ENCODE measurements at places on chromosomes 12 and 14. TPM values are rescaled to one million over a fixed set of nuclear protein-coding genes. Genes with fewer than 3 reads are reported as not detected.
A peak's percentile ranks its signal among the peaks of the same experiment; 100 is the strongest.

The RNASE2 gene
- not detected for total RNA-seq

The LHX5 gene
- total RNA-seq, result 0.50 TPM

GRCh38 chr14:84028080-84028604 is 1501.8 kb upstream of the FLRT2 start:
- no peak for DNase-seq

DNA sequence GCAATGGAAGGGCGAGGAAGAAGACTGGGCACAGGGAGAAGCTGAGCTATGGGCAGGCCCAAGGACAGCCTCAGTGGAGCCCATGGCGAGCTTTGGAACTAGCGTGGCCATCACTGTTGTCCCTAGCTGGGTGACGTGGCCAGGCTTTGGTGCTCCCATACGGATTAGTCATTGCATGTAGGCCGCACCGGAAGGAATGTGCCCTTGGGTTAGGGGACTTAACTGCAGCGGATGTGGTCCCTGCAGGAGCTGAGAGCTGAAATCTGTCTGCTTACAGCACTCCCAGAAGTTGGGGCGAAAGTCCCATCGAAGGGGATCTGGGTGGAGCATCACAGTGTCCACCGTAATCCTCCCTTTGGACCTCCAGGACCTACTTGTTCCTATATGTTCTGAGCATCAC is 133.7 kb downstream of the PAPOLA start:
- no peak for DNase-seq

GRCh38 chr14:105879867-105880561 is 353.6 kb downstream of the TMEM121 start:
- no peak for DNase-seq

The BORCS5 gene
- total RNA-seq, result 12.7 TPM

GRCh38 chr14:95489214-95490137 is 27.0 kb downstream of the SYNE3 start:
- no peak for DNase-seq

- no peak for DNase-seq
Measured at GRCh38 chr14:41743140-41743539, 136.5 kb downstream of the LRFN5 start.

DNA sequence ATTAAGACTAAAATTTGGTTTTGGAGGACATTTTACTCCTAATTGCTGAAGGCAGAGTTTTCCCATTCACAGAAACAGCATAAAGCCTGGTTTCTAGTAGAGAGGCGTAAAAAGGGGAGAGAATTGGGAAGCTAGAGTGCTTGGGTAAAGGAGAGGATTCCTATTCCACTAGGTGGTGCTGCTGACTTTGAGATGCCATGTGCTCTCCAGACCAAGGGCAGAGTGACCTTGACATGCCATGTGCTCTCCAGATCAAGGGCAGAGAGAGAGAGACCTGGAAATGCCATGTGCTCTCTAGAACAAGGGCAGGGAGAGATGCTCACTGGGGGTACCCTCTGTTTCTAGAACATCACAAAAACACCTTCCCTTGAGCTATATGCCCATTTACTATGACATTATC is 176.2 kb upstream of the PDZRN4 start:
- no peak for DNase-seq

The FAM90A1 gene
- 0.63 TPM for total RNA-seq

- no peak for DNase-seq
Measured at GRCh38 chr12:129294868-129295267, 441.6 kb downstream of the GLT1D1 start.

DNA sequence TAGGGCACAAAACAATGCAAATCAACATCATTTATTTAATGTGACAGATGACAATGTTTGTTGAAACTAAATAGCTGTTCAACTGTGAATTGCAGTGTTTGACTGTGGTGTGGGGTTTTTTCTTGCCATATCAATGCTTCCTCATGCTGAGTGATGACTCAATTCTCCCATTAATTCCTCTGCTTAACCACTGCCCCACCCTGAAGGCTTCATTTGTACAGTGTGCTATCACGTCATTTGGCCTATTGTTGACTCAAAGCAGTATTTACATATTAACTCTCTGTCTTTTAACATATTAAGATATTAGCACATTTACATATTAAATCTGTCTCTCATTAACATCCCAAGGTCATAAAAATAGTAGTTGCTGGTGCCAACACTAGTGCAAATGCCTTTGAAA is 164.8 kb upstream of the NRXN3 start:
- peak; percentile 75 for DNase-seq

The MMP17 gene
- 1.7 TPM for total RNA-seq

The GSG1 gene
- total RNA-seq, result not detected

DNA sequence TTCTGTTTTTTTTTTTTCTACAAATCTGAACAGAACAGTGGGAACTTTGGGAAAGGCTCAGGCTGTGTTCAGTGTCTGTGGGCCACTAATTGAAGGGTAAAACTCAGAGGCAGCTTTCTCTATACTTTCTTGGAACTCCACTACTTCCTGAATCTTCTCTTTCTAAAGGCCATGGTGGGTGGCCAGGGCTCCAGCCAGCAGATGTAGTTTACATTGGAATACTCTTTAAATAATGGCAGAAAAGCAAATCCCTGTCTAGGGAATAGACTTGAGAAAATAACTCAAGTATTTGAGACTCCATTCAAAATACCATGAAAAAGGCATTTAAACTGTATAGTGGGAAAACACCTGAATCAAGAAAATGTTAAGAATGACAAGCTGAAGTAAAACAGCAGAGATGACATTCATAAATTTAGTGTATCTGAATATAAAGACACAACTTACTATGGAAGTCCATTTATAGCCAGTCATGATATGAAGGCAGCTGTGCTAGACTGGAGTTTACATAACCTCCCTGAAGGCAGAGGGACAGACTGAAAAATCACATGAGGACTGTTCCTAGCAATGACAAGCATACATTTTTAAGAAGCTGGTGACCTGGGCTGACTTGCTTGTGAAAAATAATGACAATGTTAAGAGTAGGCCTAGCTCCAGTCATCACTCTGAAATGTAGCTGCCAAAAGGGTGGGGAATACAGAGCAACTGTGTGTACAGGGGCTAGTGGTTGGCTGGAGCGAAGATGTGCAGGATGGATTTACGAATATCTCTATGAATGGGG is 168.6 kb downstream of the STXBP6 start:
- DNase-seq, result no peak

GRCh38 chr12:56995201-56995929 is 11.0 kb downstream of the ZBTB39 start:
- no peak for DNase-seq

- DNase-seq, result peak; percentile 72
Measured at GRCh38 chr14:64680013-64680713, 24.1 kb upstream of the PLEKHG3 start.

GRCh38 chr12:98296462-98297079 is 218.8 kb upstream of the TMPO start:
- no peak for DNase-seq

- no peak for DNase-seq
Measured at GRCh38 chr14:90491221-90491885, 94.5 kb downstream of the CALM1 start.

DNA sequence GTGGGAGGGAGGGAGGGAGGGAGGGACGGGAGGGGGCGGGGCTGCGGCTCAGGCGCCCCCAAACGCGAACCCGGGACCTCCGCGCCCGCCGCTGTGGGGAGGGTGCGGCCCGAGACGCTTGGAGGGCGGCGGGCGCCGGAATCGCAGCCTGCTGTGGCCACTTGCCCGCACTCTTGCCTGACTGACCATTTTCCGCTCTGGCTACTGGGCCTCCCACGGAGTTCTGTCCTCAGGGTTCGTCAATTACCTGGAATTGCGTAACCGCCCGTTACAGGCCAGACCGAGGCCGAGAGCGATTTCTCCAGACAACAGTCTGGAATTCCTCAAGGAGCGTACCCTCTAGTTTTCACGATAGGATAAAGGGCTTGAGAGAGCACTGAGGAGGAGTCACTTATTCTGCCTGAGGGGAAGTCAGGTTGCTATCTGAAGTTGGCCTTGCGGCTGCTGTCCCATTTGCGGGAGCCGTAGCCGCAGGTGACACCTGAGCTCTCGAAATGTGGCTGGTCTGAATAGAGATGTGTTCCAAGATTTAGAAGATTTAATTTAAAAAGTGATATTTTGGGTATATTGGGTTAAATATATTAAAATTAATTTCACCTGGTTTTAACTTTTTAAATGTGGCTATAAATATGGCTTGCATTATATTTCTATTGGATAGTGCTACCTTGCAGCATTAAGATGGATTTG is 446 bp upstream of the ZNF641 start:
- peak; percentile 49 for DNase-seq

- DNase-seq, result no peak
Measured at GRCh38 chr12:65504417-65504816, 225.9 kb downstream of the MSRB3 start.

The CLEC14A gene
- total RNA-seq, result 0.58 TPM

DNA sequence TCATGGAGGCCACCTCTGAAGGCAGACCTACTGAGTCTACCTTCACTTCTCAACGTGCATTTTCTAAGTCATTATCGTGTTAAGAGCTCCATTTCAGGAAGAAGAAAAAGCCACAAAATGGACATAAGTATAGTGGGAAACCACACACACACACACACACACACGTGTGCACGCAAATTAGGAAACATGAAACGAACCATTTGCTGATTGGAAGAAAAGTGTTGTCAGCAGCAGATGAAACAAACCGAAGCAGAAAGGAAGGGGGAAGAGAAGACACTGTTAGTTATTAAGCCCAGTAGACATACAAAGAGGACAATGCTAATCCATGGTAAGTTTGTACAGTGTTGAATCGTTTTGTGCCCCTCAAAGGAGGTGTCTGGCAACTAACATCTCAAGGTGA is 9.9 kb upstream of the VPS33A start:
- no peak for DNase-seq

GRCh38 chr12:97275256-97275655 is 187.3 kb upstream of the RMST start:
- DNase-seq, result no peak

DNA sequence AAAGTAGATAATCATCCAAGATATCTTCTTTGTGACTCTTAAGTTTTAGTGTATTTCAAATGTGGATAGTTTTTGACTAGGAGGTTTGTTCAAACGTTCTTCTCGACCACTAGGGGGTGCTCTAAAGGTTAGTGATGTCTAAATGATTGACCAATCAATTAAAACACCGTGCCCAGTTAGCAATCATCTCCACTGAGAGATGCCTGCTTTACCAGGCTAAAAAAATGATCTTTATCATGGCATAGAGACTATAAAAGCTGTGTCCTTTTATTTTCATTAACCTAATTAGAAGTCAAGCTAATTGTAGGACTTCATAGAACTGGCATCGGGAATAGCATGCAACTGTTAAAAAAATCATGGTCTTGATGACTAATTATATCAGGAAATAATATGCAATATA is 153.9 kb downstream of the PRKCH start:
- no peak for DNase-seq

DNA sequence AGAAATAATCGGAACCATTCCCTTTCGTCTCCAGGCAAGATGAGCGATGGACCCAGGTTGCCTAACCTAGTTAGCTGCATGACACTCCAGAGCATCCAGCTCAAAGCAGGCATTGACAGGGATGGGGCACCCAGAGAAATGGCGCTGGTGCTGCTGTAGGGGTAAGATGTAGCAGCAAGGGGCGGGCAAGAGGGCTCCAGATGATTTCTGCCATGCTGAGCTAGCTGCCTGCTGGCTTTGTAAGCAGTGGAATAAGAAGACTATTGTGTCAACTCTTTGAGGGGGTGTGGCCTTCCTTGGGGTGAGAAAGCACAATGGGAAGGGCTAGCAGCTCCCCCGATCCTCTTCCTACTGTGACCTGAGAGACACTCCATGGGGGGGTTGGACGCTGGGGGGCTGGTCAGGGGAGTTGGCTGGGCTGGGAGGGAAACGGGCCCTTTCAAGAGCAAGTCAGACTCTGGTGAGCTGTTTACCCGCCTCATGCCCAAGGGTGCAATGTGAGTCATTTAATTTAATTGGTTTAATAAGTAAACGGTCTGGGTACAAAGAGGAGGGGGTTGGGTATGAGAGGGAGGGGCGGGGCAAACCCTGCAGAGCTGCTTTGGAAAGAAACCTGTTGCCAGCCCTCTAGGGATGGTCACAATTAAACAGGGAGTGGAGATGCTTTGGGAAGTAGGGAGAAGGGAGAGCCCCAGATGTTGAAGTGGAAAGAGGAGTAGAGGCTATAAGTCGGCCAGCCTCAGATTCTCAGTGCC is 50.5 kb downstream of the B4GALNT3 start:
- DNase-seq, result peak; percentile 35

- peak; percentile 98 for DNase-seq
Measured at GRCh38 chr12:31518680-31519227, 72.2 kb downstream of the DENND5B start.

GRCh38 chr12:114976372-114976771 is 292.4 kb upstream of the TBX3 start:
- DNase-seq, result no peak

- DNase-seq, result no peak
Measured at GRCh38 chr12:101759396-101760047, 20.3 kb upstream of the SYCP3 start.

The RIMKLB gene
- total RNA-seq, result 26.2 TPM

DNA sequence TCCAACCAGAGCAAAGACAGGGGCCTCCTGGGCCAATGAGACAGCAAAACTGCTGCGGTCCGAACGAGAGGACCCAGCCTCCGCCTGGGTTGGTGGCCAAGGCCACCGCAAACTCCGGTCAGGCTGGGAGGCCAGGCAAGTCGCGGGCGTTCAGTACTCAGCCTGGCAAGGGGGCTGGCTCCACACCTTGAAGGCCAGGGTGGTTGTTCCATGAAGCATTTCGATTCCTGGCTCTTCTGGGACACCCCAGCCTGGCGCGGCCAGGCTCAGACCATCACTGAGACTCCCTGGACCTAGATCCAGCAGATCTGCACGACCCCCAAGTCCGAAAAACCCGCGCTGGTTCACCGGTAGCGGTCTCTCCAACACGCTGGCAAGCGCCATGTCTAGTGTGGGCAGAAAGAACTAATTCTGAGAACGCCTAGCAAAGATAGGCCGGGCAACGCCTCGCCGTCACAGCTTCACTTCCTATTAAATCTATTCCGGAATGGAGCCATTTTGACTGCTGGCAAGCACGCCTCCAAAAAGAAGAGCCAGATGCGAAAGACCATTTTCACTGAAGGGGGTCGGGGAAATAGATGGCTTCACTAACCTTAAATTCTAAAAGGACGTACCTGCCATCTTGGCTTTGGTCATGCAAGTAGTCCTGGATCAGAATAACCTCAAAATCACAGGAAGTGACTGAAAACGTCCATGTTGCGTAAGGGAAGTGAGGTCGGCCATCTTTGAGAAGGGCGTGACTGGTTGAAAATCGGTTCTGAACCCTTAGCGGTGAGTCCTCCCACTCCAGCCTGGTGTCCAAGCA is at the start of gene PSMB5:
TSS of gene PSMB5 (minus strand) at position 403 of the 805 bp plus-strand sequence. CDS start at position 384, 19 bp downstream.
- DNase-seq, result peak; percentile 92

The GRIN2B gene
- 0.07 TPM for total RNA-seq

GRCh38 chr12:96493106-96493505 is 3.7 kb downstream of the CFAP54 start:
- DNase-seq, result no peak

- DNase-seq, result no peak
Measured at GRCh38 chr12:23587833-23588559, 361.5 kb downstream of the SOX5 start.

The SSPN gene
- total RNA-seq, result 1.7 TPM

GRCh38 chr14:24317141-24317928 is 6.0 kb downstream of the LTB4R start:
- no peak for DNase-seq
